Foreskin keratinocyte (primary cell): ENCODE measurements at places on chromosomes 7 and 10.

DNA sequence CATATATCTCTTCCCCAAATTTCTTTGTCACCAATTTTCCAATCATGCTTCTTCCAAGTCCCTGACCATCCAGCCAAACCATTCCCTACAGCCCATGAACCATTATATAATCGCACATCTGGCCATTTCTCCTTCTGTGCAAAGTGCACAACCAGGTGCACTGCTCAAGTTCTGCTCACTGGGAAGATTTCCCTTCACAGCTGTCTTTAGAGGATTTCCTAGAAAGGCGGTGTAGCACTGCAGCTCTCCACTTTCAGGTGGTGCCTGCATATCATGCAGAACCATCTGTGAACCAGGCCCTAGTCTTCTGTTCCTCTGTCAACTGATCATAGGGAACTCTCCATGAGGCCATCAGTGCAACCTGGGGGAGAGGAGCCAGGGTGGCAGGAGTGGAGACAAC, 95.0 kb upstream of the CABCOCO1 start:
- DNase-seq = no peak

DNA sequence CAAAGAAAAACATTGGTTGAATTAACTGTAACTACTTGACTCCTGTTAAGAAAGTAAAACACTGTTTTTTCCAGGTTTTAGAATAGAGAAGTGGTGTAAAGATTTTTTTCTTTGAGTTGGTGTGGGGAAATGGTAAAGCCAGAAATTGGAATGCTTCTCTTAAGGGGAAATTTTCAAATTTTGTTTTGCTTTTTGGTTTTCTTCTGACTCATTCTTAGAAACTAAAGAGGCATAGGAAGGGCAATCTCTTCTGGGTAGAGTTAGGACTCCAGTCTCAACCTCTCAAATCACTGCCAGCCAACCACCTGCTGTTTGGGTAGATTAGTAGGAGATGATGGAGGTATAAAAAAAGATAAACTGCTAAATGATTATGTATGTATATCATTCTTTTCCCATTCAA, 47.7 kb upstream of the STRIP2 start:
- no peak for DNase-seq

- no peak for DNase-seq
Observed at GRCh38 chr7:101650579-101651081, 21.5 kb upstream of the MYL10 start.

- no peak for DNase-seq
Observed at GRCh38 chr10:133489816-133490588, 36.3 kb downstream of the SCART1 start.

DNA sequence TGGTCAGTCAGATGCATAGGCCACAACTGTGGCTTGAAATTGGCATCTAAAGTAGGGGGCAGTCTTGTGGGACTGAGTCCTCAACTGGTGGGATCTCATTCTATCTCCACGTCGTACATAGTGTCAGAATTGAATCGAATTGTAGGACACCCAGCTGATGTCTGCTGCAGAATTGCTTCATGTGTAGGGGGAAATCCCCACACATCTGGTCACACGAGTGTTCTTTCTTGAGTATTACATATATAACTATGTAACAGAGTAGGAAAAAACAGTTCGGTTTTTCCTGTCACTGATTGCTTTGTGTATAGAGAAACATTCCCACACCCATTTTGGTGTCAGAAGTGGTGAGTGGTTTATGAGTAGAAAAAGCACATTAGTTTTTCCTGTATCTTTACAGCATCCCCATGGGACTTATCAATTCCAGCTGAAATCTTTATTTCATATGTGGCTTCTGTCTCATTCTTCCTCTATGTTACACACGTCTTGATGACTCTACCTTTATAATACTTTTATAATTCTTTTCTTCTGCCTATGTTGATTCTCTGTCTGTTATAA, 79.4 kb upstream of the PCGF5 start:
- no peak for DNase-seq

- DNase-seq = no peak
Observed at GRCh38 chr10:109275960-109276359, 647.4 kb downstream of the XPNPEP1 start.

- no peak for DNase-seq
Observed at GRCh38 chr7:30468041-30468440, 10.5 kb downstream of the NOD1 start.

GRCh38 chr10:114311023-114311422, 72.0 kb downstream of the VWA2 start:
- no peak for DNase-seq

DNA sequence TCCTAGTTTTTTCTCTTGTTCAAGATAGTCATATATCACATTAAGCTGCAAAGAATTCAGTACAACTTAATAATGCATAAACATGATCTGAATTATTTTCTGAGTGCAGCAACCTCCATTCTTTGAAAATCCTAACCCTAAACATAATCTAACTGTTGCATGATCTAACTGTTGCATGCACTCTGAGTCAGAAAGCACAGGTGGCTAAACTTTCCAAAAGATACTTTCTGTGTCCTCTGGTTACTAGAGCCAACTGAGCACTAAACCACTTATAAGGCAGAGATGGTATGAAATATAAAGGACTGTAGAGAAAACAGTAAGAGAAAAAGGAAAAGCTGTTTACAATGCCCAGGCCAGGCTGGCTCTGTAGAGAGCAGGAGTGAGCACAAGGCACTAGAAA, 23.0 kb upstream of the FAM133B start:
- no peak for DNase-seq

DNA sequence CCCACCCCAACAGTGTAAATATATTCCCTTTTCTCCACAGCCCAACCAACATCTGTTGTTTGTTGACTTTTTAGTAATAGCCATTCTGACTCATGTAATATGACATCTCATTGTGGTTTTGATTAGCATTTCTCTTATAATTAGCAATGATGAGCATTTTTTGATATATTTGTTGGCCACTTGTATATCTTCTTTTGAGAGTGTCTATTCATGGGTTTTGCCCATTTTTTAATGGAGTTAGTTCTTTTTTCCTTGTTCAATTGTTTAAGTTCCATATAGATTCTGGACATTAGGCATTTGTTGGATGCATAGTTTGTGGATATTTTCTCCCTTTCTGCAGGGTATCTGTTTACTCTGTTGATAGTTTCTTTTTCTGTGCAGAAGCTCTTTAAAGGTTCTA, 340.1 kb downstream of the NXPH1 start:
- DNase-seq = no peak

- no peak for DNase-seq
Observed at GRCh38 chr10:103451831-103452505, at the start of gene CALHM2. Gene CALHM2 (minus strand): TSS chr10:103452370. CDS start chr10:103449941, 2,429 bp downstream.

DNA sequence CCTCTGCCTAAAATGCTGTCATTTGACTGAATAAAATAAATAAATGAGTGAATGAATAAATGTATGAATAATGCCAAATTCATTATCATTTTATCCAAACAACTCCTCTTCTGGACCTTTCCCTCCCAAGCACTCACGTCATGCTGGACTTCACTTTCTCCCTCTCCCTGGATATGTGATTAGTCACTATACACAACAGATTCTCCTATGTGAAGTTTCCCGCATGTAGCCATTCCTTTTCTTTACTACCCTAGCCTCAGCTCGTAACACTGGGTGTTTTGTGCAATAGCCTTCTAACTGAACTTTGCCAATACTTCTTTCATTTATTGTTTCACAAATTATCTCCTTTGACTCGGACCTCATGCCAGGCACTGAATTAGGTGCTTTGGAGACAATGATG, 87.6 kb upstream of the IL6 start:
- DNase-seq = no peak

DNA sequence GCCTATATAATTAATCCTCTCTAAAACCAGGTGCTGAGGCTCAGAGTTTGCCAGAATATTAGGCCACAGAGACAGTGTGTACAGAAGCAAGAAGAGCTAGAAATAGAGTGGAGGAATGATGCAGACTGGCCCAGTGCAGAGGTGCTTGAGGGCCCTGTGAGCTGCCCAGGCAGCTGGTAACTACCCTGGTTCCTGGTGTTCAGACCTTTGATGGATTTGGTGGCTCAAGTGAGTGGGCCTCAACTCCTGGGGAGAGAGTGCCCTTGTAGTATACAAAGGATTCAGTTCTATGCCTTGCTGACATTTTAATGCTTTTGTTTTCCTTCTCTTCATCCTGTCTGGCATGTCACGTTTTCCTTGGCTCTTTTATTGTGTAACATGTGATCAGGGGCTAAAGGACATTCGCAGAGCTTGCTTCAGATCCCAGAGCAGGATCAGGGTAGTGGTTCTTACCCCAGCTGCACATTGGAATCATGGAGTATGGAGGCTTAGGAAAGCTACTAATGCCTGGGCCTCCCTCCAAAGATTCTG, 20.0 kb downstream of the LRRC4 start:
- no peak for DNase-seq

- DNase-seq = no peak
Observed at GRCh38 chr10:21327289-21327993, 198.0 kb downstream of the SKIDA1 start.

GRCh38 chr10:84298057-84298456, 30.3 kb upstream of the CCSER2 start:
- DNase-seq = no peak

DNA sequence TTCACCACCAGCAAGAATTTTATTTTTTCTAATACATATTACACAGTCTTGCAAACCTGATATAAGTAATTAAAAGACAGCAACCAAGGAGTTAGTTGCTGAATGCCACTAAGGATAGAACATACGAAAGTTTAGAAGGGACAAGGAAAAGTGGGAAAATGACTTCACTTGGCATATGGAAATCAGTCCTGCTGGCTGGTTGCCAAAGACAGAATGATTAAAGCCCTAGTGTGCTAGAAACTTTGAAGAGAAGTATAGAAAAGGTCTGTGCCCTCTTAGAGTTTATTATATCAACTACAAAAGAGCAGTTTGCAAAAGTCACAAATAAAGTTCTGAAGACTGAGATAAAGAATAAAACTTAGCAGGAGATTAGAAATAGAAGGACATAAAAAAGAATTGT, 5.8 kb upstream of the YAE1 start:
- no peak for DNase-seq

GRCh38 chr10:18527687-18528086, 123.7 kb downstream of the NSUN6 start:
- DNase-seq = no peak

DNA sequence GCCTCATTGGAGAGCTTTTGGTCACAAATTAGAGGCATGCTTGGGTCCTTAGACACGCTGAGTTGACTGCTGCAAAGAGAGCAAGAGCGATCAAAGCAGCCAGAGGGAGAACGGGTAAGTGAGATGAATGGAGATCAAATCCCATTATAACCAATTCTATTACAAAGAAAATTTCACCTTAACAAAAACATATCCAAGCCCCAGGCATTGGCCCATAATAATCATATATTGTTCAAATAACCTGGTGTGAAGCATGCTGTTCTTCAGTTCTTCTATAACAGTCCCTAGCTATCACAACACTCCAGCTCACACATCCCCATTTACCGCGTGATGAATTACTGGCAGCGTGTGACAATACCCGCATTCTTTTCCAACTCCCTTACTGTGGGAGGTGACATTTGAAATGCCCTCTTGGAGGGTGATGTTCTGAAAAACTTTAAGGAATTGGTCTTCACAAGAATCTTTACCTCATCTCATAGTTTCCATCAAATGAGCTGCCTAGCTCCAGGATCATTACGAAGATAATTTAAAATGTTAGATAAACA, 156.1 kb upstream of the PLXNA4 start:
- no peak for DNase-seq

- no peak for DNase-seq
Observed at GRCh38 chr10:37865264-37865663, 7.9 kb upstream of the ZNF248 start.

- DNase-seq = no peak
Observed at GRCh38 chr10:129553928-129554327, 86.9 kb downstream of the MGMT start.

- no peak for DNase-seq
Observed at GRCh38 chr7:155984028-155984580, 171.8 kb upstream of the SHH start.

DNA sequence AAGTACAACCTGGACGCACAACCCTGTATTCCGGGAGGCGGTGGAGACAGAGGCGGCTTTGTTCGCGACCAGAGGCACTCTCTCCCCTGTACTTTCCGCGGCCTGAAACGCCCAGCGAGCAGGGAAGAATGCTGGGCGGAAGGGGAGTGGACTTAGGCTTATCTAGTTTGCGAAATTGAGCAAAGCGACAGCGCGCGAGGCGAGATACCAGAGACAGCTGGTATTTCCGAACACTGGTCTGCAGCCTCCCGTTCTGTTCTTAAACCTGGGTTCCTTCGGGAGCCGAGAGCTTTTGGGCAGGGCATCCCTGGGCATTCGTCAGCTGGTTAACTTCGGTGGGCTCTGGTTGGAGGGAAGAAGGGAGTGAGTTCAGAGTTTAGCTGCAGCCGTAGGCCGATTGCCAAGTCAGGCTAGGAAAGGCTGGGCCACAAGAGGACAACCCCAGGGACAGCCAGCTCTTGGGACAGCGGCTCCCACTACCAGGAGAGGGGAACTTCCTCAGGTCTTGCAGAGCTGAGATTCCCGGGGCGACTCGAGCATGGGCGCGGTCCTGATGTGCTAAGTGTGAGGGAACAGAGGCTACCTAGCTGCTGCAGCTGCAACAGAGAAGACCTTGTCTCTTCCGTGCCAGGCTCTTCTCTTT, 3.9 kb downstream of the HMX3 start:
- DNase-seq = no peak

GRCh38 chr7:151759591-151760042, 117.3 kb downstream of the PRKAG2 start:
- peak; percentile 17 for DNase-seq

- no peak for DNase-seq
Observed at GRCh38 chr10:123203393-123204126, 49.4 kb downstream of the BUB3 start.

GRCh38 chr7:98051118-98051744, 55.4 kb upstream of the LMTK2 start:
- DNase-seq = no peak

DNA sequence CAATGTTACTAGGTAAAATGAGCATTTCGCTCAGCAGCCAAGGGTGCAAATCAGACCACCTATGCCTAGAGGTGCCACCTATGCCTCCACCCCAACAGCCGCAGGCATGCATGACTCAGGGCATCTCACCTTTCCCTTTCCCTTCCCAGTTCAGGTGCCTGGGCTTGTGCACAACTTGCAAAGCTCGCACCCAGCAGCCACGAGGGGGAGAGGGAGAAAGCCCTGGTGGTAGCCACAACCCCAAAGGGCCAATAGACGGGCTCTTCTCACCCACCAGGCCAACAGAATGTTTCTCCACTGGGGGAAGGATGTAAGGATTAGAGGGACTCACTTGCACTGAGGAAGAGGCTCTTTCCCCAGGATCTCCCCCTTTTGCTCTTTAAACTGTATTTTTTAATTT, 462.3 kb upstream of the PCDH15 start:
- DNase-seq = peak; percentile 8

DNA sequence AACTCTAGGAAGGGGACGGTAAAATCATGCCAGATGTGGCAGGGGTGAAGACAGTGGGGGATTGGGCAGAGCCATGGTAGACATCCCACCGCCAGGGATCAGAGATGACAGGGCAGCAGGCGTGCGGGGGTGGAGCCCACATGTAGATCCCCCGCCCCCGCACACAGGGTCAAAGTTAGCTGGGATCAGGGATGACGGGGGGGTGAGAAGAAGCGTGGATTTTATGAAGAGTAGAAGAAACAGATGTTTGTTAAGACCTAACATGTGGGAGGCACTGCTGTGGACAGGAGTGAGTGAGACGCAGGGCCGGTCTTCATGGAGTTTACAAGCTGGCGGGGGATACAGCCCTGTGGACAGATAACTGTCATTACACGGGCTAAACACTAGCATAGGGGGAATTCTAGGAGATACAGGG, 154.0 kb upstream of the KLF14 start:
- no peak for DNase-seq

GRCh38 chr7:25122373-25122772, 2.7 kb downstream of the CYCS start:
- DNase-seq = no peak
